ENCODE measurements at places on chromosomes 1 and 21.

DNA sequence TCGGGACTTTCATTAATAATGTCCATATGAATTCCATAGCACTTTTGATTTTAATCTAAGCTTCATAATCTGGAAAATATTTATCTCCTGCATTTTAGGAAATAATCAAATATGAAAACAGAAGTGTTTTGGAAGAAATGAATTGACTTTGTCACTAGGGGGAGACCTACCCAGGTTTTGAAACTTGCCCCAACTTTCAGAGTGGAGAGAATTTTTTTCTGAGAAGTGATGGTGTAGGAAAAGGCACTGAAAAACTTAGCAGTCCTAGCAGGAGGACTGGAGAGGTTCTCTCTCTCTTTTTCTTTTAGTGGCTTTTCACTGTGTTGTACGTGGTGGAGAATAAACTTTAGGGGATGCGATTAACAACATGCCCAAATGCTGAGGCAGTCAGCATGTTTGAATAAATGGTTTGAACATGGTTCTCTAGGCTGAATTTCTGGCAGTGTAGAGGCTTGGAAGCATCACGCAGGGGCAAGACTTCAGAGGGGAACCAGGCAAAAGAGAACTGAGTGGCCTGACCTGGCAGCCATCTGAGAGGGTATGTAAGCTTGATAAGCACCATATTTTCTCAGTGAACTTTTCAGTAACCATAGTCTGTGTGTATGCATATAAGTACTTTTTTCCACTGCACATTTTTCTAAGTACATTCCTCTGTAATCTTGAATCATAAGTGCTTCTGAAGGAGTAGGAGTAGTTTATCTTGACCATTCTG is 68.3 kb upstream of the NEK7 start:
- no peak for DNase-seq

DNA sequence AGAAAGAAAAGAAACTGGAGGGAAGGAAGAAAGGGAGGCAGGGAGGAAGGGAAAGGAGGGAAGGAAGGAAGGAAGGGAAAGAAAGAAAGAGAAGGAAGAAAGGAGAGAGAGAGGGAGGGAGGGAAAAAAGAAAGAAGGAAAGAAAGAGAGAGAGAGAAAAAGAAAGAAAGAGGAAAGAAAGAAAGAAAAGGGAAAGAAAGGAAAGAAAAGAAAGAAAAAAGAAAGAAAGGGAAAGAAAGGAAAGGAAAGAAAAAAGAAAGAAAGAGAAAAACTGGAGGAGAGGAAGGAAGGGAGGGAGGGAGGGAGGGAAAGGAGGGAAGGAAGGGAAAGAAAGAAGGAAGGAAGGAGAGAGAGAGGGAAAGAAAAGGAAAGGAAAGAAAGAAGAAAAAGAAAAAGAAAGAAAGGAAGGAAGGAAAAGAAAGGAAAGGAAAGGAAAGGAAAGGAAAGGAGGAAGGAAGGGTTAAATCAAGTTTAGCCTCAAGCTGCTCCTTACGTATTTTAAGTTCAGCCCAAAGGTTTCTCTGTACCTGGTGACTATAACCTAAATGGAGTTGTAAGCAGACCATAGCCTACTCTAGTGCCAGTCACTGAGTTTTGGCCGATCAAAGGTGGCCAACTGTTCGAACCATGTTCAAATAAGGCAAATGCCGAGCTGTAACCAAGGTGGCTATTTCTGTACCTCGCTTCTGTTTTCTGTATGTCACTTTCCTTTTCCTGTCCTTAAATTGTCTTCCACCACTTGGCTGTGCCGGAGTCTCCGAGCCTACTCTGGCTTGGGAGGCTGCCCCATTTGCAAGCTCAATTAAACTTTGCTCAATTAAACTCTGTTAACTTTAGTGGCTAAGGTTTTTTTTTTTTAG is 37.8 kb upstream of the TMPRSS2 start:
- DNase-seq = no peak

DNA sequence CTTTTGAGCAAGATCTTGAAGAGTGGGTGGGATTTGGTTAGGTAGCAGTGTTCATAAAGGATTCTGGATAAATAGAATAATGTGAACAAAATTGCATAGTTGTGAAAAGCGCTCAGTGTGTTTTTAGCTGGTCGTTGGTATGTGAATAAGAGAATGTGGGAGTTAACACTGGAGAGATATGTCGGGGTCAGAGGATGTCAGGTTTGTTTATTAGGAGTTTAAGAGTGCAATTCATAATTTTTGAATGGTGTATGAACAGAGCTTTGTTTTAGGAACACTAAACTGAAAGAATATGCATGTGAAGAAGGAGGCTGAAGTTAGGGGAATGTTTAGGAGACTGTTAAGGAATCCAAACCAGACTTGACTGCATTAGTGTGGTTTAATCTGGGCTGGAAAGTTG is 9.4 kb downstream of the USP16 start:
- DNase-seq = no peak

DNA sequence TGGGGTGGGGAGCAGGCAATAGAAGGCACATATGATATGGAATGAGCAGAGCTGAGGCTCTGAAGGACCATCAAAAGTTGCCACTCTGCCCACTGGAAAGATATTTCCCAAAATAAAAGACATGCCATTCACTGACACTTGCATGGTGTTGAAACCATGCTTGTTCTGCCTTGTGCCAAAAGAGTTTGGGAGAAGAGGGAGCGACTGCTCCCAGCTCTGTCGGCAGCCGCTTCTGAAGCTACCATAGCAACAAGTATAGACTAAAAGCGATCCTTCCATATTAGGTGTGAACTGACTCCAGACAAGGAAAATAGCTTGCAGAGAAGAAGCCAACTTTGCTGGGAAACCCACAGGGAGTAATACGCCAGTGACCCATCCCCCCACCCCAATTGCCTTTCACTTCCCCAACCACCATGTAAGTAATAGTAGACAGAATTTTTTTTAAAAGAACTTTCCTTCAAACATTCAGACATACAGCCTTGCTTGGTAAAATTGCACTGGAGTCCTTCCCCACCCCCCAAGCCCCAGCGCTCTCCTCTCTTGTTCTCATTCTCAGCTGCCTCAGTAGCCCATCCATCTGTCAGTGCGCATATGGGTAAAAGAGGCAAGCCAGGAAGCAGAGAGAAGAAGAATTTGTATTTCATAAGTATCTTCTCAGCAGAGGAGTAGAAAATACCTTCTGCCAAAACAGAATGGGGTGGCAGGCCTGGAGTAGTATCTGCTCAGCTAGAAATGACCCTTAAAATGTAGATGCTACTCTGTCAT is 263.7 kb downstream of the OMA1 start:
- no peak for DNase-seq

GRCh38 chr1:153251988-153252387 is 7.5 kb upstream of the LORICRIN start:
- DNase-seq = no peak

All from G401 (cell line).